ENCODE measurements at places on chromosomes 4 and X.

- no peak for DNase-seq
Measured at GRCh38 chr4:186298031-186298647, 32.1 kb downstream of the F11 start.

- no peak for DNase-seq
Measured at GRCh38 chr4:138275216-138275615, 33.1 kb upstream of the SLC7A11 start.

GRCh38 chr4:110748071-110748470 is 125.2 kb upstream of the PITX2 start:
- DNase-seq, result no peak

GRCh38 chrX:130393451-130394074 is 8.1 kb upstream of the GPR119 start:
- DNase-seq, result no peak

DNA sequence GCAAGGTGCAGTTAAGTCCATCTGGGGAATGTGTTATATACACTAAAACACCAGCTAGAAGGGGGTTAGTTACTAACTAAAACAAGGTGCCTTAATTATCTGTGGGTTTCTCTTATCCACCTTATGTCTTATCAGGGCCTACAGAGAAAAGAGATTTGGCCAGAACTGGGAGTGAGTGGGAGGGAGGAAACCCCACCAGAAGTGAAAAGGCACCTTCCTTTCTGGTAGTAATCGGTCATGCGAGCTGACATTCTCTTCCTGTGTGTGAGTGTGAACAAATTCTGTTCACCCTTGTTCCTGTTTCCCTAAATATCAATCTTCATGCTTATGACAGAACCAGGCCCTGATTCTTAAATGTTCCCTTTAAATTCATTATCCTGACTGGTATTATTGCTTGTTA is 43.5 kb downstream of the SRPX2 start:
- no peak for DNase-seq

GRCh38 chrX:152844256-152844655 is 13.4 kb downstream of the NSDHL start:
- DNase-seq, result no peak

DNA sequence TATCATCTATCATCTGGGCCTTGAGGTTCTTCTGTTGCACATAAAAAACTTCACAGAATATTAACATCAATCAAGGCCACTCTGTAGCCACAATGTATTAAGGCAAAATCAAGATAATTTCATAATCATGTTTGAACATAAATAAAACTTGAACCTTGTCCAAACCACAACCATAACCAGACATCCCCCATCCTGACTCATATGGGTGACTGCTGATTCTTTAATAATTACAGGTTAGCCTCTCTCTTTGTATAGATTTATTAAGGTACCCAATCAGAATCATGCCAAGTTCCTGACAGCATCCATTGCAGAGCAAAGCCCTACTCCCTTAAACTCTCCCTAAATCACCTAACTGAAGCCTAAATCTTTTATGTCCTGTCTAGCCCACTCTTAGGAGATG is 16.7 kb upstream of the AREG start:
- no peak for DNase-seq

DNA sequence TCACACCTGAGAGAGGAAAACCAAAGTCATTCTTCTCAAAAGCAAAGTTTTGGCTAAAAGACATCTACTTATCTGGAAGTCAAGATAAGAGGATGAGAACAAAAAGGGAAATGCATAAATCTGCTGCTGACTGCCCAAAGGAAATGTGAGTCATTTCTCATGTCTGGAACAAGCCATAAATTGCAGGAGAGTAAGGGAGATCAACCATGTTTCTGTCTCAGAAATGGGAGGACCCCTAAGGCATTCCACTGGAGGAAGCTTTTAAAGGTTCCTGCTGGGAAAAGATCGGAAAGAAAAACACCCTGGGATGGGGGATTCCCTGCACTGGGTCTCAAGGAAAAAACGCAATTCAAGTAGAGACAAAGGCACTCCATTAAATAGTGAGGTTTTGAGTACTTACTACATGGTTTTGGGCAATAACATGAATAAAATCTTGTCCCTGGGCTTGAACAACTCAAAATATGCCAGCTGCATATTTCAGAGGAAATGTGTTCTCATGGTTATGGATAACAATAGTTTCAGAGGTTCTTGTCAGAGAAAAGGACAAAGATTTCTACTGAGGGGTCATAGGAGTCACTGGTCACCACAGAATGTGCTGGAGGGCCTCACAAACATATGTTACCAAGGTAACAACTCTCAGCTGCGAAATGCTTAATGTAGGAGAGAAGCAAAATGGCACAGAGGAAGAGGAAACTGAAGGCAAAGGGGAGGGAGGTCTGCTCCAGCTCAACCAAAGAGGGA is 19.3 kb downstream of the GPR143 start:
- DNase-seq, result no peak

- DNase-seq, result no peak
Measured at GRCh38 chr4:173835903-173836302, 305.9 kb upstream of the HAND2 start.

GRCh38 chr4:159071178-159071968 is 31.5 kb upstream of the RAPGEF2 start:
- no peak for DNase-seq

DNA sequence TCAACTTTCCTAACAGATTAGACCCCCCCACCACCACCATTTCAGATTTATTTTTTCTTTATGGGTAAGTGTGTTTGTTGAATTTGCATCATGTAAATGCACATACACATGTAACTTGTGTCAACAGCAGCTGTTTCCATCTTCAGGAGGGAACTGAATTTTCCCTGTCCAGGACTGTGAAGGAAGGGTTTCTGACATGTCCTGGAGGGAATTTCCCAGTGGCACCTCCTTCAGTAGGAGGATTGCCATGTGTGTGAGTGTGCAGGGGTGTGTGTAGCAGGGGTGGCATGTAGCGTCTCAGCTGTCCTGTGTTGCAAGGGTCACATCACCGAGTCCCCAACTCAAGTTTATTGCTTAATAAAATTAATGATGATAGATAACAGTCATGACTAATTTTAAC is 19.7 kb downstream of the HERC6 start:
- no peak for DNase-seq

DNA sequence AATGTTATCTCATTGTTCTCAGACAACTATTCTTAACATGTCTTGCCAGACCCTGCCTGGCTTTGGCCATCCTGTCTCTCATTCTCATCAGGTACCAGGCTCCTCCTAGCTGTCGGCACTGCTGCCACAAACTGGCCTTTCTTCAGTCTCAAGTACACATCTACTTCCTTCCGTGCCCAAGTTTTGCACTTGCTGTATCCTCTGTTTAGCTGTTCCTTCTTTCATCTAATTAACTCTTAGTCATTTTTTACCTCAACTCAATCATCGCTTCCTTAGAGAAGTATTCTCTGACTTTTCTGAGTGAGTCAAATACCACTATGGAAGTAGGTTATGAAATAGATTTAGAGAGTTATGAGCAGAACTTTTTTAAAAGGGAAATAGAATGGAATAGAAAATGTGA is 19.7 kb downstream of the CXCL3 start:
- no peak for DNase-seq

GRCh38 chrX:30626402-30626801 is 26.8 kb upstream of the GK start:
- no peak for DNase-seq

DNA sequence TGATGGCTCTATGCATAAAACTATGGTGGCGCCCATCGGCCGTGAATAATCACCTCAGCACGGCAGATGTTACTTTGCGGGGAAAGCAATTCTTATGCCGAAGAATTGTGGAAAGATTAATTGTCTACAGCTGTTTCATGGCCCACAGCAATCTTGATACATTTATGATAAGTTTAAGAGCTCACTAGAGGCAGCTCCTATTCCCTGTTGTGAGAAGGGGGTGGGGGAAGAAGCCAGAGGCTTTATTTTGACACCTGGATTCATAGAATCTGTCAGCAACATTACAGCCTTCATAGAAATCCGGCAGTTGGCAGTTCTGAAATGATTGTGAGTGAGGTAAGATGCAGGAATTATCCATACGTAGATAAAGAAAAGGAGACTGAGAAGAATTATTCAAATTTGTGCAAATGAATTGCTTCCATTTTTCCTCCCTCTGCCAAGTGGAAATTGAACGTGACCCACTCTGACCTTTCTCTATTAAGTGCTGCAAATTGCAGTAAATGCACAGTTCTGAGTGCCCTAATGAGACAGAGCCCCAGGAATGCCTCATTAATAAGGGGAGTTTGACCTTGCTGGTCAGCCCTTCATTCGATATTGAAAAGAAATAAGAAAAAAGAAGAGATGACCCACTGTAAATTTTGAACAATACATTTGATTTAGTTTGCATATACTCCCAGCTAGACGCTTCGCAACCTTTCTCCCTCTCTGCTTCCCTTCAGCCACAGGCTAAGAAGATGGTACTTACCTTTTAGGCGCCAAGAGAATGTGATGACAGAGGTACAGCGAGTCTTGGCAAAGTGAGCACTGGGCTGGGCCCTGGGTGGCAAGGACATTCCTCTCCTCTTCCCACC is 188.8 kb downstream of the GPAT3 start:
- no peak for DNase-seq

DNA sequence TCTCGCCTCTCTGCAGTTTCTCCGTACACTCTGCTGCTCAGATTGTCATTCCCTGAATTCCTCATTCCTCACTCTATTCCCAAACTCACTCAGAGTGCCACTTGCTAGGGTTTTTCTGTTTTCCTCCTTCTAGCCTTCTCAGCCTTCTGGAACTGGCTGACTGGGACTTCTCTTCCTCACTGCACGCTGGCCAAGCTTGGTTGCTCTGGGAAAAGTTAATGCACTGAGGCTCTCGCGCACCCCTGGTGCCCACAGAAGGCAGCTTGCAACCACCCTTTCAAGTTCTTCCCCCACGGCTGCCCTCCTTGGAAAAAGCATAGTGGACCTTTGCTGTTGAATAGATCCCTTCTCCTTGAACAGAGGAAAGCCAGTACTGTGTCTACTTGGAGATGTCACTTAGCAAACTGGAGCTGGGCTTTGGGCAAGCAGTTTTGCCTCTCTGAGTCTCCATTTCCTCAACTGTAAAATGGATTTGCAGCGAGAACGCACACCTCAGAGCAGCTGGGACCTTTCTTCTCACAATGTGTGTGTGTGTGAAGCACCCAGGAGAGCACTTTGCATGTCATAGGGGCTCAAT is 6.0 kb upstream of the CCKAR start:
- no peak for DNase-seq

- DNase-seq, result no peak
Measured at GRCh38 chr4:156173937-156174336, 220.3 kb upstream of the CTSO start.

- DNase-seq, result no peak
Measured at GRCh38 chr4:108965472-108966076, 202.7 kb upstream of the ETNPPL start.

DNA sequence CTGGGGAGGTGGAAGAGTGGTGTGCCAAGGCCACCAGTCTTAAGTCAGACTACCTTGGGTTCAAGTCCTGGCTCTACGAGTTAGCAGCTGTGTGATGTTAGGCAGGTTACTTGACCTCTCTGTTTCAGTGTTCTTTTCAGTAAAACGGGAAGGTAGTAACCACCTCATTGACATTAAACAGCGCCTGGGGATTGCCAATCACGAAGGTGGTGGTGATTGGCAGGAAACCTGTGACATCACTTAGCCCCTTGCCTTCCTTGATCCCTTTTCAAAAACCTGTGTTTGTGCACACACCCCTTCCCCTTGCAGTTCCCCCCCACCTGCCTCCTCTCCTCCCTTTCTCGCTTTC is 7.6 kb downstream of the KLF3 start:
- DNase-seq, result no peak

GRCh38 chrX:12013211-12013618 is 125.1 kb upstream of the FRMPD4 start:
- no peak for DNase-seq

DNA sequence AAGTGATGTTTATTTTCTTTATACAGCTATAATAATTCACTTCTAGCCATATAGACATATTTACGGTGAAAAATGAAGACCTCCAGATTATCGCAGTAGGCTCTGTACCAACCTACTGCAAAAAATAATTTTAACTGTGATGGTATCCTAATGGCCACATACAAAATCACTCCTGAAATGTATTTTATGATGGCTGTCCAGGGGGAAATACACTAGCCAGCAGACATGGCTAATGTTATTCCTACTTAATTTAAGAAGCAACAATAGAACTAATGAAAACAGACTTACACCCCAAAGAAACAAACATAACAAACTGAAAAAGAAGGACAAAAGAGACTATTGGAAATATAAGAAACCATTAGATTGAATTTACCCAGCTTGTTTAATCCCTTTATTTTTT is 4.6 kb downstream of the NKX6-1 start:
- DNase-seq, result no peak

DNA sequence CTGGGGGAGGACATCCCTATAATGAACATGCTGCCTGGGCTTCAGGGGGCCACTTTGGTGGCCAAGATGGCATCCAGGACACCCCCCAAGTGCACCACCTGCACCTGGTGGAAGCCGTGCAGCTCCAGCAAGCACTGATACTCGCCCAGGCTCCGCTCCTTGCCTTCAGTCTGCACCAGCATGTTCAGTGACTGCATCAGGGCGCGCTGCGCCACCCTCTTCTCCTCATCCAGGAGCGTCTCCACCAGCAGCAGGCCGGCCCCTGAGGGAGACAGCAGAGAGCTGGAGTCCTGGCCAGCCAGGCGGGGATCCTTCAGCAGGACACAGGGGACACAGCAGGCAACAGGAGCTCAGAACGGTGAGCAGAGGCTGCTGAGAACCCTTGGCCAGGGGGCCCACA is 11.3 kb upstream of the SLC25A6 start:
- no peak for DNase-seq

GRCh38 chrX:71621603-71622002 is 3.3 kb upstream of the CXCR3 start:
- no peak for DNase-seq

- no peak for DNase-seq
Measured at GRCh38 chrX:101028562-101028961, 23.3 kb downstream of the TRMT2B start.

GRCh38 chrX:19593690-19594089 is 78.4 kb upstream of the MAP3K15 start:
- no peak for DNase-seq

DNA sequence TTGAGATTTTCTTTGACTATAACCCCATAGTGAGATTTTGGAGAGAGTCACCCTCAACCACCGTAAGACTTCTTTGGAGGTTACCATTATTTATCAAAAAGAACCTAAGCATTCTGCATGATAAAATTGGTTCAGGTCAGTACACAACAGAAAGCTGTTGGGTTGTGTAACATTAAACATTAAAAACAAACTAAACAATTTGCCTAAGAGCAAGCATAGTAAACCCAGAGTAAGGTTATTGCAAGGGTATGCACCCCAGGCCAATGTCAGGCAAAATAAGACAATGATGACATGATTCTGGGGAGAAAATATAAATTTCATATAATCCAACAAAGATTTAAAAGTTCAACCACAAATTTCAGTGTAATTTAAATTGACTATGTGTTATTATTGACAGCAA is 472.4 kb downstream of the SH2D1A start:
- no peak for DNase-seq

DNA sequence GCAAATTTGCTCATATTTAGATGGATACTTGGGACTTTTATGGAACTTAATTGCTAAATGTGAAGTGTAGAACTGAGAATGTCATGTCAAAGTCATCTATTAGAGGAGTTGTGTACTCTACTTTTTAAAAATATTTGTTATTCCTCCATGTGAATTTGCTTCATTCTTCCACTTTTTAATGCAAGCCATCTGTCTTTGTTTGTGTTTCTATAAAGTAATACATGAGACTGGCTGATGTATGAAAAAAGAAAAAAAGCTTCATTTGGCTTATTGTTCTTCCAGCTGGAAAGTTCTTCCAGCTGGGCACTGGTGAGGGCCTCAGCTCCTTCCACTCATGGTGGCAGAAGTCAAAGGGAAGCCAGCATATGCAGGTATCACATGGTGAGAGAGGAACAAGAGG is 114.6 kb upstream of the GRID2 start:
- DNase-seq, result no peak

GRCh38 chr4:158802914-158803313 is 34.1 kb downstream of the FNIP2 start:
- DNase-seq, result no peak
